ENCODE measurements at places on chromosomes 5 and 9. TPM values are rescaled to one million over a fixed set of nuclear protein-coding genes. Genes with fewer than 3 reads are reported as not detected.

- H3K36me3 ChIP-seq = no peaks in the 10 kb centered on the region
- no peak overlapping the region for H3K27ac ChIP-seq
- H3K4me3 ChIP-seq = no peak overlapping the region
- no peaks in the 10 kb centered on the region for H3K4me1 ChIP-seq
- no peaks in the 10 kb centered on the region for H3K27me3 ChIP-seq
- DNase-seq = no peak
Measured at GRCh38 chr9:71509054-71509453, 259.3 kb downstream of the CEMIP2 start.

GRCh38 chr5:74017786-74018211 lies 391.8 kb downstream of the ARHGEF28 start:
- H3K27me3 ChIP-seq = no peaks in the 10 kb centered on the region
- DNase-seq = no peak
- no peaks in the 10 kb centered on the region for H3K36me3 ChIP-seq
- H3K4me3 ChIP-seq = no peak overlapping the region

DNA sequence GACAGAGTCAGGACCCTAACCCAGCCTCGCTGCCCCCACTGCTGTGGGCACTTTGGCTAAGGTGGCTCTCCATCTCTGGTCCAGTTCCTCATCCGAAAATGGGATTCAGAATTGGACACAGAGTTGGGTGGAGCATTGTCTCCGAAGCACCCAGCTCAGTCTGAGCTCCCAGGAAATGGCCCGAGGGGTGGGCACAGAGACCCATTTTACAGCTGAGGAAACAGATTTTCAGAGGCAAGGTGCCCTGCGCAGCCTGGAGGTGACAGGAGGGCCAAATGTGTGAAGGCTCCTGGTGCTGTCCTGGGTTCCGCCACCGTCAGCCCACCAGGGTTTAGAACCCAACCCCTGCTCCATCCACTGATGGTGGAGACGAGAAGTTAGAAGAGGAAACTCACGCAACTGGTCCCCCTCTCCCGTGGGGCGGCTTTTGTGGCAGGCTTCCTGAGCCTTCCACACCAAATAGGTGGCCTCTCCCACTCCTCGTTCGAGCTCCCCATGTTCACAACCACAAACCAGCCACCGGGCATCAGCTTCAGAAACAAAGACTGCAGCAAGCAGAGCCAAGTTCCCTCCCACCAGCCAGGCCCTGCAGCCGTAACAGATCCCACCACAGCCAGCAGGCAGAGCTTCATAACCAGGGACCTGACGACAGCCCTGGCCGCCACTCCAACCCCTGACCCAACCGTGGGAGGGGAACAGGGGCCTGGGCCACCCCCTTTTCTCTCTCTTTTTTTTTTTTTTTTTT lies 90.9 kb upstream of the LMX1B start:
- H3K27ac ChIP-seq = no peak overlapping the region
- H3K4me1 ChIP-seq = peaks cover 22% of the 10 kb centered on the region
- no peak for DNase-seq
- no peaks in the 10 kb centered on the region for H3K36me3 ChIP-seq
- H3K27me3 ChIP-seq = no peaks in the 10 kb centered on the region
- no peak overlapping the region for H3K4me3 ChIP-seq

GRCh38 chr9:86322973-86323644 lies 31.1 kb downstream of the TUT7 start:
- no peak overlapping the region for H3K4me3 ChIP-seq
- no peak overlapping the region for H3K27ac ChIP-seq
- DNase-seq = no peak
- peaks cover 77% of the 10 kb centered on the region for H3K36me3 ChIP-seq

DNA sequence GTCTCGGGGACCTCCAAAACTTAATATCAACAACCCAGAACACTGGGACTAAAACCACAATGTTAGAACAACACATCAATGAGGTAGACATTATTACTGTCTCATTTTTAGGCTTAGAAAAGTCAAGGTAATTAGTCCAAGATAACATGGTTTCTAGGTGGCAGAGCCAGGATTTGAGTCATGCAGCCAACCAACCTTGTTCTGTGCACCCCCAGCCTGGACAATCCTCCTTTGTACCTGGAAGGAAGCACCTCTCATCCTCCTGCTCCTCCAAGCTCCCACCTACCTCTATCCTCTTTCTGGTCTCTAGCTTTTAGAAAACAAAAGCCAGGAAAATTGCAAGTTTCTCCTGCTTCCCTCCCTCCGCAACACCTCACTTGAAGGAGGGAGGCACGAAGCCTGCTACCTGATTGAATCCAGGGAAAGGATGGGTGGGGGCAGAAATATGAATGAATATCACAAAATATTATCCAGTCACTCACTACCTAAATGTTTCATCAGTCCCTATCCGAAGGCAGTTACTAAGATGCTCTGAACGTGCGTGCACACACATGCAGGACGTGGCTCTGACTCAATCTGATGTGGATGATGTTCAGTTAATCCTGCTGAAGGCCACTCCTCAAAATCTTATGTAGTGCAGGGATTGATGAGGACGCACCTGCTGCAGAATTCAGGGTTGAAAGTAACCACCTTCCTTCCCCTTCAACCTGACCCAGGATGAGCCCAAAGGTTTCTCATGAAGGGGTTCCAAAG lies 26.3 kb upstream of the TTC1 start:
- peaks cover under 1% of the 10 kb centered on the region for H3K27me3 ChIP-seq
- H3K4me1 ChIP-seq = no peaks in the 10 kb centered on the region
- H3K4me3 ChIP-seq = no peak overlapping the region
- H3K36me3 ChIP-seq = no peaks in the 10 kb centered on the region

- H3K27ac ChIP-seq = no peak overlapping the region
- no peaks in the 10 kb centered on the region for H3K27me3 ChIP-seq
- H3K4me1 ChIP-seq = no peaks in the 10 kb centered on the region
- no peaks in the 10 kb centered on the region for H3K36me3 ChIP-seq
- no peak for DNase-seq
Measured at GRCh38 chr9:35820076-35820475, 5.2 kb upstream of the HINT2 start.

DNA sequence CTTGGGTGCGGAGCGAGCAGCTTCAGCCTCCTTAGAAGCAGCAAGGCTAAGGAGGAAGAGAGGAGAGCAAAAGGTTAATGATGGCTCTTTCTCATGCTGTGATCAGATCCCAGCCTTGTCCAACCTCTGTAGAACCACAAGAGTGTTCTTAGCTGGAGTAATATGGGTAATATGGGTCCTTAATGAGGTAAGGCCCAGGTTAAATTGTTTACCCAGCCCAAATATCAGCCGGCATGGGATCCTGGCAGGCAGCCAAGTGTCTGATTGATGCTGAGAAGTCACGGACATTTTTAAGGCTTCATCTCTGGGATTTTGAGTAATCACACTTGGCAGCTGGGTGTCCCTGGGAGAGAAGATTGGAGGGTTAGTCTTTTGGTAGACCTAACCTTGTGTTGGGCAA lies 32.3 kb downstream of the GLRA1 start:
- no peaks in the 10 kb centered on the region for H3K4me1 ChIP-seq
- H3K27me3 ChIP-seq = no peaks in the 10 kb centered on the region
- DNase-seq = no peak
- no peaks in the 10 kb centered on the region for H3K36me3 ChIP-seq
- H3K4me3 ChIP-seq = no peak overlapping the region

DPM2 gene
- polyA plus RNA-seq = 41.0 TPM
